ENCODE measurements at places on chromosomes 2 and 18.

- no peak for DNase-seq
These were observed 3.9 kb downstream of the PKDCC start for GRCh38 chr2:42051543-42052235.

DNA sequence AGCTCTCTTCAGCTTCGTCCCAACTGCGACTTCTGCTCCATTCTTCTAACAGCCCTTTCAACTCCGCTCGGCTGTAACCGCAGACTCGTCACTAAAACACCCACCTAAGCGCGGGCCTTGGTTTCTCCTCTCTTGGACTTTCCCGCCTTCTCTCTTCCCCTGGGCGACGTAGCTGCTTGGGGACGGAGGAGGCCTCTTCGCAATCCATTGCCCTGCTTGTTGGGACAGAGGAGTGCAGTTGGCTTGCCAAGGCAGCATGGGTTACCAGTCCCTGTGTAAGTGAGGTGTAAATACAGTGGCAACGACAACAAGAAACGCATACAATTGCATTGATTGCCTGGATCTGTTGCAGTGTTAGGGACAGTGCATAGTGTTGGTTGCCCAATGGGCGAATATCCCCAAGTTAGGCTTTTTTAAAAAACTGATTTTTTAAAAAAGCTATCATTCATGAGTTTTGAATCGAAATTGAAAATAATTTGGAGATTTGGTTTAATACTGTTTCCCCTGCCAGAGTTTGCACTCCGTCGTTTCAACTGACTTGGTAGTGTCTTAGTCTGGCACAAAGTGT is 484 bp upstream of the DARS1 start:
- DNase-seq = no peak

- no peak for DNase-seq
These were observed 21.4 kb downstream of the ALMS1 start for GRCh38 chr2:73406996-73407395.

- no peak for DNase-seq
These were observed 68.6 kb downstream of the PTGR3 start for GRCh38 chr18:75140296-75140695.

DNA sequence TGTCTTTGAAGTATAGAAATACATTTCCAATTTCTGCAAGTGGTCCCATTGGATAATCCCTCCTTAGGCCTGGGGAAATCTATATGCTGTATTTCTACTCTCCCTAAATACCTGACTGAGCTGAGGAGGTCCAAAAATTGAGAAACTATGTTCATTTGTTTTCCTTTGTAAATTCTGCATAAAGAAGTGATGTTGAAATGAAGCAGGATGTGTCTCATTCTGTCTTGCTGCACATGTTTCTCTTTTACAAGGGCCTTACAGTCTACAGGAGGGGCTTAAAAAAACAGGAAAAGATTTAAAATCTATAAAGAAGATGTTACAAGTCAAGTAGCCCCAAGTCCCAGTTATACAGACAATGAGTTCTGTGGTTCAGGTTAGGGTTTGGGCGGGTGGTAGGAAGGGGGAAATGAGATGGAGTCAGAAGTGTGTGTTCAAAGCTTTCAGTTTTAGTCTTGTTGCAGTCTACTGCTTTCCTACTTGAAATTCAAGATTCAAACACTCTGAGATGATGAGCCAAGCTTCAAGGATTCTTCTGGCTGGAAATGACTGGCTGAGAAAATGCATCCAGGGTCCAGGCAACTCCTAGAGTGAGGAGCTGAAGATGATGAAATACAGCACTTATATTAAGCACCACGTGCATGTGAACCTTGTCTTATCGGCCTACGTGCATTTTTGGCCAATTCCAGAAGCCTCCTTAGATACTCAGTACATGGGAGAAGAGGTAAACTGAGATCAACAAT is 146.3 kb upstream of the CELF4 start:
- DNase-seq = no peak

- DNase-seq = no peak
These were observed 79.3 kb downstream of the PLA2R1 start for GRCh38 chr2:159982842-159983785.

DNA sequence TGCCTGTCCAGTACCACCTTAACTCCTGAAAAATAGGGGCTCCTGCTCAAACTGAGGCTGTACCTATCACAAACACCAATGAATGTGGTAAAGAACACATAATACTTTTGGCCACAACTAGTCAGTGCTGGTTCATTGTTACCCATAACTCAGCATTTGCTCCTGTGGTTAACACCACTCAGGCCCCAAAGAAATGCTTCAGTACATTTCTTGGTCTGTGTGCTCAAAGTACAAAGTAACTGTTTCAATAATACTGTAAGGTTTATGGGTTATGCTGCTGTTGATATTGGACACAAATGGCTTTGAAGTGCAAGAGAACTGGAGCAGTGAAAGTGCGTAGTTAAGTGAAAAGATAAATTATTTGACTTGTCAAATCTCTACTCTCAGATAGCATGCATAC is 95.0 kb upstream of the TACR1 start:
- no peak for DNase-seq

DNA sequence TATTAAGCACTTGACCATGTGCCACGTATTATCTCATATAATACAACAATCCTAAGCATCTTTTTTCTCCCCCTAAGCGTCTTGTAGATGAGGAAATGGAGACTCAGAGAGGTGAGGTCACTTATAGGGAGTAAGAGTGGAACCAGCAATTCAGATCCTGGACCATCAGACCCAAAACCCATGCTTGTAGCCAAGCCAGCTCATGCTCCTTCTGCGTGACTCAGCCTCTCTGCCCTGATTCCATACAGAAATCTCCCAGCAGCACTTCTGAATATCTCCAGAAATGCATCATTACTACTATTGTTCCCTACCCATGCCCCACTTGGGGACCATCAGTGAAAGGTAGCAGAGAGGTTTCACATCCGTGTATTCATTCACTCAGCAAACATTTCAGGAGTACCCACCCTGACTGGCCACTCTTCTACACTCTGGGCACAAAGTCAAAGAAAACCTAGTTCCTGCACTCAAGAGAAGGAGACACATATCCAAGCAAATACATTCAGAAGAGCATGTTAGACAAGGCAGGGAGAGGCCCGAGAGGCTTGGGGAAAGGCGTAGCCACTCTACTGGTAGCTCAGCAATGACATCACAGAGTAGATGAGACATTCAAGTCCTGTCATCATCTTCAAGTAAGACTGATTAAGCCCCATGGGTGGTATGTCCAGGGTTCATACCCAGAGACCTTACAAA is 141.9 kb downstream of the MTCL1 start:
- DNase-seq = no peak

DNA sequence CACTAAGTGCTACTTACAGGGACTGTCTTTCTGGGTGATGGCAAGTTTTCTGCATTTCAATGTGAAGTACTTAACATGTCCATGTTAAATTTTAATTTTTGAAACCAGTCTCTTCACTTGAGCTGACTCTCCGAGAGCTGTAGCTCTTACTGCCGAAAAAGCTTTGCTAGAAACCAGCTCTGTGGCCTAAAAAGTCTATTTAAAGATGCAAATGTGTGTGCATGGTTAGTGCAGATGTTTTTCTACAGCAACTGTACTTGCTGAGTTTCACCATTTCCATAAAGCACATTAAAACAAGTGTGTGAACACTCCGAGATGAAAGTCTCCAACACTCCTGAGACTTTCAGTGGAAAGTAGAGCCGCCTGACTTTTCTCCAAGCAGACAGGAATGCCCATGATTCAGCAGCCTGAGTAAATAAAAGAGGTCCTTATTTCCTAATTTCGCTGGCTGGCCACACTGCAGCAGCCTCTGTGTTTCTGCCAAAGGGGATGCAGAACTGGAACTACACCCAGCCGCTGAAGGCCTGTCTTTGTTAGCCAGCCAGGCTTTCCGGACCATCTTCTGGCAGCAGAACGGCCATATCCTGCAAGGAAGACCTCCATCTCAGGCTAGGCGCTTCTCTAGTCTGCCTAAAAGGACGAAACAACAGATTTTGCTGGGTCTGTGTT is 121.2 kb downstream of the ZNF521 start:
- DNase-seq = no peak

- DNase-seq = no peak
These were observed 41.7 kb upstream of the LYPD6B start for GRCh38 chr2:148996805-148997204.

- DNase-seq = no peak
These were observed 349.9 kb downstream of the THSD7B start for GRCh38 chr2:137115081-137115794.

DNA sequence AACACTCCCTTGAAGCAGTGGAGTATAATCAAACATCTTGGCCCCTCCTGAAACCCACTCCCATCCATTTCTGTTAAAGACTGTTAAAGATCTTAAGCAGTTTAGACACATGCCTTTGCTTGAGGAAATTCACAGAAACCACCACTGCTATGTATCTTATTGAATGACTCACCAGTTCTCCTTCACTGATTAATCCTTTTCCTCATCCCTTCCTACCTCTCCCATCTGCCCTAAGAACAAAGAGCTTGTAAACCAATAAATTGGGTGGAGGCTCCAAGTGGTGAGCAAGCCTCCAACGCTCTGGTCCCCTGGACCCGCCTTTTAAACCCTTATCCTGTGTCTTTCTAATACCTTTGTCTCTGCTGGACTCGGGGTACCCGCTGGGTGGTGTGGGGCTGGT is 746.1 kb downstream of the LRP1B start:
- no peak for DNase-seq

DNA sequence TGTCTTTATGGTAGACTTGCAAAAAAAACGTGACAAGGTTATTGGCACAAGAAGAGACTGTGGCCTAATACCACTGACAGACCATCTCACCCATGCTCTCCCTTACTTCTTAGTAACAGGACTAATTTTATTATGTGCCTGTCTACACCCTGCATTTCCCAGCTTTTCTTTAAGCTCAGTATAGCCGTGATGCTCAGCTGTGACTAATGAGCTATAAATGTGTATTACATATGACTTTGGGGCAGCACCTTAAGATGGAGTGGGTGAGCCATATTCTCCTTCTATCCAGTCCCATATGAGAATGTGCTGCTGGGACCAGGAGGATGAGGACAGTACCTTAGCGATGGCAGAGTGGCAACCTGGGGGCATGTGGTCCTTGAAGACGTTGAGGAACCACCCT is 293.5 kb downstream of the RNF144A start:
- DNase-seq = no peak

DNA sequence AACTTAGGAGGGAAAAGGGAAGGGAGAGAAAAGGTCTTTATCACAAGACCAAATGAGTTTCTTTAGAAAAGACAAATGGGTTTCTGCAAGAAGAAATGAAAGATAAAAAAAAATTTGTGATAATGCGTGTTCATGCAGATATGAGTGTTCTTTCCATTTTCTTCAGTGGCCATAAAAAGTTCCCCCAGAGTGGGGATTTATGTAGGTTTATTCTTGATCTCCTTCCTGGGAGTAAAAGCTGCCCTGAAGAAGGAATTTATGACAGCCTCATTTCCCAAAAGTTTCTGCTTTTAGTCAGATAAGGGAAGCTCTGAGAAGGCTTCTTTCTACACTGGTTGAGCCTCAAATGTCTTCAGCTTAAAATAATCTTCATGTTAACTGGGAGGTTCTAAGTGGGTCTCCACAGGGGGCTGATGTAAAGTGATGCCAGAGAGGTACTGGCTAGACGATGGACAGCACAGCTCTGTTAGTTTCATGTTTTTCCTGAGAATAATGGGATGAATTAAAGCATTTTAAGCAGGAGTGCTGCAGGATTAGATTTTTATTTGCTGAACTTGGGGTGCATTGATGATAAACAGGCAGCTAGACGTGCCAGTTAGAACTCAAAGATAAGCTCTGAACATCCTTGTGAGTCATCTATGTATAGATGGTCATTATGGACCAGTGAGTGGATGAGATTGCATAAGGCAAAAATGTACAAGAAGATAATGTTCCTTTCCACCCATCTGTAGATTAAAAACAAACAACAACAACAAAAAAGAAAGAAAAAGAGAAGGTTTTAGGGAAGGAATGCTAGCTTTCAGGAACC is 99.4 kb upstream of the MSH2 start:
- no peak for DNase-seq

GRCh38 chr18:49400398-49401072 is 59.9 kb downstream of the DYM start:
- no peak for DNase-seq

- DNase-seq = no peak
These were observed 227.9 kb downstream of the CDH2 start for GRCh38 chr18:27948986-27949385.

- no peak for DNase-seq
These were observed 101.9 kb downstream of the USP34 start for GRCh38 chr2:61368687-61369665.

GRCh38 chr2:229520691-229521096 is 193.7 kb downstream of the DNER start:
- no peak for DNase-seq

DNA sequence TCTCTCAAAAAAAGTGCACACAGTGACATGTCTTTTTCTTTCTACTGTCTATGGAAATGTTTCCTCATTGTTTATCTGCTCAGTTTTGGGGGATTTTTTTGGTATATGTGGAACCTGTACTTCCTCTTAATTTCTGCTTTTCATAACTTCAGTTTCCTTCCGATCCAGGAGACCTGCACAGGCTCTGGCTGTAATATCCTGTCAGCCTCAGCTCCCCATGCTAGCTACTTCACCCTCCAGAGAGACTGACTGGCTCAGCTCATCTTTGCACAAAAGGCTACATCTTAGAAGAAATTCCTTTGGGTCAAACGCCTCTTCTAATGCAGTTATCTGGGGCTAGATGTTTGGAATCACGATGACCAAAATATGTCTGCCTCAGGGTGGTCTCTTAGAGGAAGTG is 378.4 kb downstream of the RND3 start:
- DNase-seq = no peak

DNA sequence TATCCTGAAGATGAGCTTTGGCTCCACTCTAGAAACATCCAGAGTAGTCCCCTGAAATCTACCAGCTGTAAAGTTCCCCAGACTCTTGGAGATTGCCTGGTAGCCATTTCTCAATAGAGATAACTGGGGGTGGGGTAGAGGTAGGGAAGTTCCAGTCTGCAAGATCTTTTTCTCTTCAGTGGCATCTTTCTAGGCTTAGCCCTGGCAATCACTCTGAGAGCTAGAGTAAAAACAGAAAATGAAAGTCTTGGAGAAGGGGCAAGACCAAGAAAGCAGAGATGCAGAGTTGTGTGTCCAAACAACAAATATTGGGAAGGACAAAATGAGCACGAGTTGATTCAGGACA is 41.8 kb upstream of the LCLAT1 start:
- DNase-seq = no peak

DNA sequence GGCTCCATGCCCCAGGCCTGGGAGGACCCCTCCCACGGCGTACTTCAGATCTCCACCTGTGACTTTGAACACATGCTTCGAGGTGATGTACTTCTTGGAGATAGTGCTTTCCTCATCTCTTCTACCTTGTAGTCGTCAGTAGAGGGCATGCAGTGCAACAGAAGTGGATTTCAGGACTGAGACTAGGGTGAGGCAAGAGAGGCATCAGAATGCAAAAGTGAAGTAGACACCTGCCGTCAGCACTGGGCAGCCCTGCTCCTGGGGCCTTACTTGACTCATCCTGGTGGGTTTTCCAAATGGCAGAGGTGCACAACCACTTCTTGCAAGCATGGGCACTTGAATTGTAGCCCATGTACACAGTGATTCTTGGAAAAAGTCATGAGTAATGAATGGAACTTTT is 258.8 kb downstream of the NEDD4L start:
- DNase-seq = no peak
